ENCODE measurements at places on chromosomes 11 and 22.

- DNase-seq: no peak
Observed at GRCh38 chr11:45853332-45854219, 6.3 kb downstream of the CRY2 start.

DNA sequence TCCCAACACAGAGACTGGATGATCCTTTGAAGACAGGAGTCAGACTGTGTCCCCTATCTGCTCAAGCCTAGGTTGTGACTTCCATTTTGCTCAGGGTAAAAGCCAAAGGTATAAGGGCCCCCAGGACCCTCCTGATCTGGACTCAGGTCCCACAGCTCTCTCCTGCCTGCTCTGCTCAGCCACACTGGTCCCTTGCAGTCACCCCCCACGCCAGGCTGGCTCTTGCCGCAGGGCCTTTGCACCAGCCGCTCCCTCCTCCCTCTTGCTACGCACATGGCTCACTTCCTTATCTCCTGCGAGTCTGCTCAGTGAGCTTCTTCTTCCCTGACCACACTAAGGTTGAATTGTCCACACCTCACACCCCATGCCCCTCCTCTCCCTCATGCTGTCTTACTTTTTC is 28.4 kb upstream of the CACNG2 start:
- DNase-seq: no peak

DNA sequence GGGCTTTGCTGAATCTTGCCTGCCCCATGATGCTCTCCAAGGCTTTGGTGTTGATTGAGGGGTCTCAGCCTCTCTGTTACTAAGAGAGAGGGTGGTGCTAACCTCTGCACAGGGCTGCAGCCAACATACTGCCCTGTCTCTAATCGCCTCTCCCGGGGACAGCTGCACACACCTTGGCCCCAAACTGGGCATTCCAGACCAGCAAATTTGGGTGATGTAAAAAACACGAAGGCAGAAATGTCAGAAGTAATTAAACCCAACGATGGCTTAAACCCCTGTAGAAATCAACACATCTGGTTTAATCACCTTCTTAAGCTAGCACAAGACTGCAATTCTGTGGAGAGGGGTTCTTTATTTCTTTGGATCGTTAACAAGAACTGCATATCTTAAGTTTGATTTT is 116.5 kb downstream of the FEZ1 start:
- no peak for DNase-seq

GRCh38 chr11:29268733-29269132 is 748.1 kb downstream of the KCNA4 start:
- no peak for DNase-seq

DNA sequence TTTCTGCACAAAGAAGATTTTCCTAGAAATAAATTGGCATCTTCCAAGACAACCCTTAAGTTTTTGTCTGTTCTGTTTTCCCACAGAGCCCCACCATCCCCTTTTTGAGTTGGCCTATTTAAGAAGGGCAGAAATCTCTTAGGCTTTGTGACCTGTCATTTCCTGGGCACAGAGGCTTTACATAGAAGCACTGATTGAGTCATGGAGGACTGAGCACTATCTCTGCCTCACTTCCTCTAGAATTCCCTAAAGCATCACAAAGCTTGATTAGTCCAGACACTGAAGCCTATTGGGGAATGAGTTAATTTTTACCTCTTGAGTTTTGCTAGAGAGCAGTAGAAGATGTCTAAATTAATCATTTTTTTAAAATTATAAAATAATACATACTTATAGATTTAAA is 25.4 kb downstream of the TRIM44 start:
- DNase-seq: no peak

- no peak for DNase-seq
Observed at GRCh38 chr22:36143066-36143815, 17.3 kb downstream of the APOL3 start.

DNA sequence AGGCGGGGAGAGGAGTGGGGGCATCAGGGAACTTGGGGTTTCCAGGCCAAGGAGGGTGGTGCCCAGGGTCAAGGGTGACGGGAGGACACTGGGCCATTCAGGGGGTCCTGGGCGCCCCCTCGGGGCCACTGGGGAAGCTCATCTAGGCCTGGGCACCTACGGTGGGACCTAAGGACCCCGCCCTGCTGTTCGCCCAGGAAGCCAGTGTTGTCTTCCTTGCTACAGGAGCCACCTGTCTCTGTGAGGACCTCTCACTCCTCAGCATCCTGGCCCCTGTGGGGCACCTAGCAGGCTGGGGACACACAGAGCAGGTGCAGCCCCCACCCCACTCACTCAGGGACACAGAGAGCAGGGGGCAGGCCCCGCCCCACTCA is 191.6 kb downstream of the IGLL1 start:
- DNase-seq: no peak

DNA sequence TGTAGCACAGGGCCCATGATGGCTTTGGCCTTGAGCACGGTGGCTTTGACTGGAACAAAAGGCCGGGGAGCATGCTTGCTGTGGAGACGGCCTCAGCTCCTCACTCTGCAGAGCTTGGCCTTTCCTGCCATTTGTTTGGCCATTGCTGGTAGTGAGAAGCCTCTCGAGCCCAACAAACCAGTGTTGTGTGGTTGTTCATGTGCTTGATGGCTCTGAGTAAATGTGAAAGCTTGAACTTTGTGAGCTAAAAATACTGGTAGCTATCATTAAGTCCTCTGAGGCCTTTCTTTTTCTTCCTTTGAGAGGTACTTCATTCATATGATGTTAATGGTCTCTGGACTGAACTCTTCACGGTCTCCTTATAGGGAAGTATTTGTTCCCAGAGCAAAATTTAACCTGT is 39.6 kb downstream of the NAT10 start:
- no peak for DNase-seq

GRCh38 chr11:93051186-93051585 is 81.7 kb downstream of the MTNR1B start:
- DNase-seq: no peak

- DNase-seq: no peak
Observed at GRCh38 chr11:131889760-131890581, 519.6 kb downstream of the NTM start.

- no peak for DNase-seq
Observed at GRCh38 chr22:26968859-26969523, 311.6 kb downstream of the MIAT start.

- DNase-seq: no peak
Observed at GRCh38 chr11:34464591-34465051, 25.9 kb downstream of the CAT start.

GRCh38 chr22:43155789-43156188 is 4.4 kb downstream of the TSPO start:
- DNase-seq: no peak

GRCh38 chr22:47115921-47116320 is 353.5 kb downstream of the TBC1D22A start:
- no peak for DNase-seq

GRCh38 chr22:17120711-17121232 is 388 bp downstream of the TMEM121B start:
- DNase-seq: no peak

DNA sequence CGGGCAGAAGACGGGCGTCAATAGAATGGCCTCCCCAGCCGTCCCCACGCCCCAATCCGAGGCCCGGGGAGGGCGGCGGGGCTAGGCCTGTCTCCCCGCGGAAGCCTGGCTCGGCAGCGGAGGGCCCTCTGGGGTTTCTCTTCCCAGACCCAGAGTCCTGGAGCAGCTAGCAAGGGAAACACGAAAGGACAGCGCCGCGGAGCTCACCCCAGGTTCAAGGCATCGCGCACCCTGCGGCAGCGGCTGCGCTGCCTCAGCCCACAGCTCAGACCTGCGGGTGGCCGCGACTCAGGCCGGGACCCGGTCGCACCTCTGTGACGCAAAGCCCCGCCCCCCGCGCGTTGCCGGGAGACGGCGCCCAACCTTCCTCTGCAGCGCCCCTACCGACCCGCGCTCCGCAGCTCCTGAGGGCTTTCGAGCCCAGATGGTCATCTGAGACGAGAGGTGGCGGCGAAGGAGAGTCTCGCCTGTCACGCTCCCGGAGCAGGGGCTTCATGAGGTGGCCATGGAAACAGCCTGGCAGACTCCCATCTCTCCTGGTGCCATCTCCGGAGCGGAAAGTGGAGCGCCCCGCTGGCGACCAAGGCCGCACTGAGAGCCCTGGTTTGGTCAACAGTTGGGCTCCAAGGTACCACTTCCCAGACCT is at the start of gene RNF141:
RNF141 (minus strand) TSS at position 273 of the 646 bp plus-strand sequence. CDS start 7,029 bp downstream, outside the sequence.
- DNase-seq: peak; percentile 76

DNA sequence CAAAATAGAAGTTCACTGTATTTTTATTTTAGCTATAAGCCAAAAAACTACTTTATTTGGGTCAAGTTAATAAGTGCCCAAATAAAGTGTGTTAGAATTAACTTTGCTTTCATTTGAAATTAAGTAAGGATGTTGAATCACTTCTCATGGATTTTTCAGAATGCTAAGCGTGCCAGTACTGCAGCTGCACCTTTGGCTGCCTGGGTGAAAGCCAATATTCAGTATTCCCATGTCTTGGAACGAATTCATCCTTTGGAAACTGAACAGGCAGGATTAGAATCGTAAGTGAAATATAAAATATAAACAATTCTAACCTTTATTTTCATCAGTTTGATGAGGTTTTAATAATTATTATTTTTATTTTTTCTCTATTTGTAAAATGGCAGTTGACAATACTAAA is 113.6 kb downstream of the DYNC2H1 start:
- DNase-seq: no peak

DNA sequence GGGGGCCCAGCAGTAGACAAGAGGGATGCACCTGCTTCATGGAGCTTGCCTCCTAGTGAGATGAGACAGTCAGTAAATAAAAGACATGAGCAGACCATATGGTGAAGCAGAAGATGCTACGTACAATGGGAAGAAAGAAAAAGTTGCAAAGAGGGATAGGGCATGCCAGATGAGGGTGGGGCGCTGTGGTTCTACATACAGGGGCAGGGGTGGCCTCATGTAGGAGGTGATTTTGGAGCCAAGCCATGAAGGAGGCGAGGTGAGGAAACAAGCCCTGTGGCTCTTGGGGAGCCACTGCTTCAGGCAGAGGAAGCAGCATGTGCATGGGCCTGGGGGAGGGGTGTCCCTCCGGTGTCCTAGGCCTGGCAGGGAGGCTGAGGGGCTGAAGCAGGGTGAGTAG is 15.2 kb downstream of the NAT10 start:
- no peak for DNase-seq

DNA sequence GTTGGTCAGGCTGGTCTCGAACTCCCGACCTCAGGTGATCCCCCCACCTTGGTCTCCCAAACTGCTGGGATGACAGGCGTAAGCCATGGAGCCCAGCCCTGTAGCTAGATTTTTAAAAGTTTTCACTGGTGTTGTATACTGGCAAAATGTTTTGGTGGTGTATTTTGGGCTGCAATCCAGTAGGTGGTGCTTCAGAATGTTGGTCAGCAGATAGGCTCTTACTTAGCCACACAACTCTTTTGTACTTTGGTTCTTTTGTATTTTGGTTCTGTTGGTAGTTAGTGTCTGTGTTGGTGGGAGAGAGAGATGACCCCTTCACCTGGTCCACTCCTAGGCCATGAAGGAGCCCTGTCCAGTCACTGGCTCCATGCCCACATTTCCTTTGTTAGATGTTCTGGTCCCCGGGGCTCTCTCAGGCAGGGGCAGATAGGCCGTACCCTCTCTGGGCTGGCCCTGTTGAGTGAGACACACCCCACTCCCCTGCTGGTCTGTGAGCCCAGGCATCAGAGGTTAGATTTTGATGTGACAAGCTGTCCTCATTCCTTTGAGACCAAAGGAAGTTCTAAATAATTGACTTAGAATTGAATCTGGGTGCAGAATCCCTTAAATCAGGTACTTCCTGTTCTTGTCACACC is 123.8 kb downstream of the DDX10 start:
- DNase-seq: no peak

GRCh38 chr11:74460065-74460464 is 7.3 kb downstream of the KCNE3 start:
- DNase-seq: no peak

DNA sequence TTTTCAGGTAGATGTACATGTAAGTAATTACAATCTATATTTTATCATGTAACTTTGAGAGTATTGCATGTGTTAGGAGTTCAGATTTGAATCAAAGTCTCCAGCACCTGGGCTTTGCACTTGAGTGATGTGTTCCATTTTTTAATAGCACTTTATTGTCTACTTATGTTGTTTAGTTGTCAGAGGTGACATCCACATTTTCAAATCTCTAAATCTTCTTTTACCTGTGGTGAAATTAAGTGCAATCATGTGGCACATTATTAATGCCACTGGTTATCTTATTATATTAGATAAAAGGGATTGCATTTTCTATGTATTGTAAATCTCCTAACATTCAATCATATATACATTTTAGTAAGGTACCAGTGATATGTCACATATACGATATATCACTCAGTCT is 333.4 kb downstream of the AASDHPPT start:
- no peak for DNase-seq

- DNase-seq: no peak
Observed at GRCh38 chr11:67202028-67202427, 64.2 kb upstream of the GRK2 start.

All from brain pericyte (primary cell).